Activated CD8-positive, alpha-beta memory T cell treated with anti-CD3 and anti-CD28 coated beads for 4 hours (primary cell): ENCODE measurements at places on chromosomes 4 and X.

DNA sequence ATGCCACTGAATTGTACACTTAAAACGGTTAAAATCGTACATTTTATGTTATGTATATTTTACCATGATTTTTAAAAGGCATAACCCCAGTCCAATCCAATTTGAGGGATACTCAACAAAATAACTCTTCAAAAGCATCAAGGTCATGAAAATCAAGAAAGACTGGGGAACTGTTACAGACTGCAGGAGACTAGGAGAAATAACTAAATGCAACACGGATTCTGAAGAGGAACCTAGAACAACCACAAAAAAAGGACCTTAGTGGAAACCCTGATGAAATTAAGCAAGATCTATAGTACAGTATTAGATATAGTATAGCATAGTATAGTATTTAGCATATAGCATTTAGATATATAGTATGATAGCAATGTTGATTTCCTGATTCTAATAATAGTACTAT is 26.8 kb downstream of the SH3KBP1 start:
- no peak for DNase-seq

DNA sequence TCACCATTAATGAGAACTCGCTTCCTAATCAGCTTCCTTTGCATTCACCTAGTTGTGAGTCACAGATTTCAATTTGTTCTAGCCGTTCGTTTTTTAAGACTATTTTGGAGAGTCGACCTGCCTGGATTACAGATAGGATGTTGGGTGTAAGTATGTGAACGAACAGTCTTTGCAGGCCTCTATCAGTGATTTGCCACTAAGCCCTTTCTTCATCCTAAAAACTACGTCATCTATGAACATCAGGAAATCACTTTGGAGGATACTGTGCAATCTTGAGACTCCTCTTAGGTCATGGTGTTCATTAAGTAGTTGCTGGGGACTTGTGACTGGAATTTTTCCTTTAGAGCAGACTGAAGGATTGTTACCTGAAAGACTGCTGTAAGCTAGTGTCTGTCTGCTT is 1.1 kb downstream of the POLA1 start:
- no peak for DNase-seq

DNA sequence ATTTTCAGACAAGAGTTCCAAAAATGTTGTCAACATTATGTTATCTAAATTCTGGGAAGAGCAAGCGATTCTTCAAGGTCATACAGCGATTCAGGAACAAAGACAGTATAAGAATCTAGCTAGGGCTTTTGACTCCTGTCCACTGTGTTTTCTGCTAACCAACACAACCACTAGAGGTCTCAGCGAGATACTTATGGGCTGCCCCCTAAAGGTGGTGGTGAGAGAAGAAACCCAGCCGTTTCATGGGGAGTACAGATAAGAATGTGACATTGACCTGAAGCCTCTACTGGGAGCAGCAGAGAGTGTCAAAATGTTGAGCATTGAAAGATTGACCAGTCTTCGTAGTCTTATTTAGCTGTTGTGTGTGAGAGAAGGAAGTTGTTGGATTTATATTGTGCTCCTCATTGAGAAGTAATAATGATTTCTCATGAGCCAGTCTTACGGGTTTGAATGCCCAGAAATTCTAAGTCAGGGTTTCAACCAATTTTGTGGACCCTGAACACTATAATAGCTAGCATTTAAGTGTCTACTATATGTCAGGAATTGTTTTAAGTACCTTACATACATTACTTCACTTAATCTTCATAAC is 168.3 kb downstream of the SPRY1 start:
- DNase-seq, result peak; percentile 23

DNA sequence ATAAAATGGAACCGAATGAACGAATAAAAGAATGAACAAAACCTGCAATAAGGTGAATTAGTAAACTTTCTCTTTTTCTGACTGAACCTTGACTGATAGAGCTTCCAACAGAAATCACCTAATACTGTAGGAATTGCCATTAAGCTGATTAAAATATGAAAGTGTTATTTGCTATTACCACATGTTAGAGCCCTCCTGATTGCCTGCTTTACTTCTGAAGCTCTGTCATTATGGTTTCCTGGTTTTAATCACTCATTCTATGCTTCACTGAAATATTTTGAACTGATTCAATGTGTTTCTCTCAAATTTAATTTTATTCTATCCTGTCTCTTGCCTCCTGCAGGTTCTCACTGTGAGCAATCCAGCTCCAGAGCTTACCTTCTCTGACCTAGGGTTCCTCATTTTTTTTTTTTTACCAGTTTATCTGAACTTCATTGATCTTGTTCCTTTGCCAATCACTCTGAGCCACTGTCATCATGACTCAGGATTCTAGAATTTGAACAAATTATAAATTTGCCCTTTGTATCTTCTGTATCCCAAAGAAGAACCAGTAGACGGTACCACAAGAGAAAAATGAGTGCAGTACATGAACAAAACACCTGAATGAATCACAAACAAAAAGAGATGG is 48.1 kb upstream of the UGT2B15 start:
- DNase-seq, result no peak

GRCh38 chr4:6983544-6984142 is 59.5 kb upstream of the TADA2B start:
- no peak for DNase-seq

DNA sequence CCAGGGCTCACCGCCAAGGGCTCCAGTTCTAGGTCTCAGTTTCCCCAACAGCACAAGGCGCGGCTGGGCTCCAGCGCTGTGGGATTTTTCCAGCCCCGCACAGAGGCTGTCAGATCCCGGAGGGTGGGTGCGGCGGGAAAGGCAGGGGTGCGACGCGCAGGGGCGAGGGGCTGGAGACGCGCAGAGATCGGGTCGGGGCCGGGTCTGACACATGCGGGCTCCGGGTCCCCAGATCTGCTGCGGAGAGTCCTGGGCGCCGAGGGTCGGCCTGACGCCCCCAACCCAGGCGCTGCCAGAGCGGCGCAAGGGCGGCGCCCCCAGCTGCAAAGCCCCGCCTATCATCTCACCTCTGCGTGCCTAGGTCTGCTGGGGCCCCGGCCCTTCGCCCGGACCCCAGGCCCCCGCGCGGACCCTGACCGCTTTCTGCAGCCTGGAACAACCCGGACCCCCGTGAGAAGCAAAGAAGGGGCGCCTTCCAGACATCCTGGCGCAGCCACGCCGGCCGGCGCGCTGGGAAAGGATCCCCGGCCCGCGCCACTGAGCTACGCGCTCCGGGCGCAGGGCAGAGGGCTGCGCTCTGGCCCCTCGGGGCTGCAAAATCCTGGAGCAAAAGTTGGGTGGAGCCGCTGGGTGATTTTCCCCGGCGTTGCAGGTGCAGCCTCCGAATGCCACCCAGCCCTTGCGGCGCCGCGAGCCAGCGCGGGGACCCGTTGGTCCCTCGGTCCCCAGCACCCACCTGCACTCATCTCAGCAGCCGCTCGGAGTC is 486 bp downstream of the ABLIM2 start:
- no peak for DNase-seq

DNA sequence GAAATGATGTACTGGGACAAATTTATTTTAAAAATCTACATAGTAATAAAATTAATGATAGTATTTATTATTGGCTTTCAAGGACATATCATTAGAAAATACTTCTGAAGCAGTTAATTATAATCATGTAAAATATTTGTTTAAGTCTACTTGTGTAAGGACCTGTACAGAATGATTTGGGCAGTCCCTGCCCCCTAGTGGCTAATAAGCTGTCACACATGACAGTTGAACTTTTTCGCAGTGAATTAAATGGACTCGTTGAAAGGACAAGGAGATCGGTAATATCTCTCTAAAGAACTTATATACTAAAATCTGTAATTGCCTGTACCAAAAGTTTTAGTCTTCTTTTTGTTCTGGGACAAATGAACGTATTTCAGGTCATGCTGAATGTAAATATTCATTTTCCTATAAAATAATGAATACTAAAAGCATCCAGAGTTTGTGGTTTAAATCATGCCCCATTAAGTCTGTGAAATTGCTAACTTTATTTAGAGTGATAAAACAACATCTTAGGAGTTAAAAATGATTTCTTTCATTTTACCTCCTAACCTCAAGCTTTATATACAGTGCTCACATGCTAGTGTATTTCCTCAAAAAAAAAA is 13.6 kb downstream of the EXOC1 start:
- DNase-seq, result no peak

GRCh38 chrX:81120258-81120935 is 81.3 kb downstream of the HMGN5 start:
- no peak for DNase-seq

GRCh38 chr4:132240081-132240480 is 909.0 kb upstream of the PCDH10 start:
- DNase-seq, result no peak

DNA sequence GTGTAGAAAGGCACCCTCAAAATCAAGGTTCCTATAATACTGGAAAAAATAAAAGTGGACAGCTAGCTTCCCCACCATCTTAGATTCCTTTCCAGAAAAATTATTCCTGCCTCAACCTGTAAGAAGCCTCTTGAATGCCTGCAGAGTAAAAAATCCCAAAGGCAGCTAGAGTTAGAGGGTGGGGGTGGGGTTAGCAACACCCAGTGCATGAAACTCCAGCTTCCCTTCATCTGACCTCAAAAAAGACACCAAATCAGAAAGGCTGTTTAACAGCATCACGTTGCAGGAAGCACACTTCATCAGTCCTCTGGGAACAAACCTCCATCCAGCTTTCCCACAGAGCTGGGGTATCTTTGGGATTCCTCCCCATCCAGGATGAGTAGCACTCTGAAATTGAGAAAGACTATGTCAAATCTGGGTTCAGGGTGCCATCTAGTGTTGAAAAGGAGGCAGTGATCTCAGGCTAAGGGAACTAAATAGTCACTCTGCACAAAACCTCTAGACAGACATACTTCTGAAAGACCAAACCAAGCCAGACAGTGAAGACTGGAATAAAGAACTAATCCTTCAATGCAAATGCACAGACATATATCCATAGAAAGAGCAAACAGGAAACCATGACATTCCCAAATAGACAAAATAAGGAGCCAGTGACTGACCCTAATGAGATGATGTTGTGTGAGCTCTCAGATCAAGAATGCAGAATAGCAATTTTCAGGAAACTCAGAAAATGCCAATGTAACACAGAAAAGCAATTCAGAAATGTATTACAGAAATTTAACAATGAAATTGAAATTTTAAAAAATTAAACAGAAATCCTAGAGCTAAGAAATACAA is 97.9 kb downstream of the ARHGEF9 start:
- DNase-seq, result no peak

GRCh38 chr4:33218238-33218637 is 2498.1 kb downstream of the PCDH7 start:
- DNase-seq, result no peak

GRCh38 chrX:69094977-69095669 is 70.1 kb downstream of the PJA1 start:
- DNase-seq, result no peak

DNA sequence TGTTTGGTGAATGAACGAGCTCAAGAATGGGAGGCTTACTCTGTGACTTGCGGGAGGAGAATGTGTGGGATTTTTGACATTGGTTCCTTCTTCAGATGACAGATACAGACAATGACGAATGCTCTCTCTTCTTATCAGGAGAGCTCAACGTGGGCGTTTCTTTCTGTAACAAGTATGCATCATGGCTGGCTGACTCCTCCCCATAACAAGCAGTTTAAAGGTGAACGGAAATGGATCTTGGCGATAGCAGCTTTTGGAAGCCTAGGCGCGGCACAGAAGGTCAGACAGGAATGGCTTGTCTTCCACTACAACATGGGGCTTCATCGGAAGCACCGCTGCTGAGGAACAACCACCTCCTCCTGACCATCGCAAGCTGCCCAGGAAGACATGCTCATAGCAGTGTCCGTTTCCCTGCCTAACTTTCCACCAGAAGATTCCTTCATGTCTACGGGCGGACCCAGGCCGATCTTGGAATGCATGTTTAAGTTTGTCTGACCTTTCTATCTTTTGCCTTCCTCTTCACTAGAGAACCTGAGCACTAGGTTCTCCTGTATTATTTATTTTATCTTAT is 18.3 kb upstream of the ACSL1 start:
- no peak for DNase-seq

GRCh38 chr4:69881173-69881773 is 21.3 kb upstream of the SULT1E1 start:
- no peak for DNase-seq
